CD4-positive, CD25-positive, alpha-beta regulatory T cell (primary cell): ENCODE measurements at places on chromosomes 2 and 18.

GRCh38 chr18:74533666-74534065, 634 bp upstream of the CNDP1 start:
- no peak for DNase-seq

GRCh38 chr2:42804338-42804737, 12.0 kb upstream of the HAAO start:
- DNase-seq, result no peak

DNA sequence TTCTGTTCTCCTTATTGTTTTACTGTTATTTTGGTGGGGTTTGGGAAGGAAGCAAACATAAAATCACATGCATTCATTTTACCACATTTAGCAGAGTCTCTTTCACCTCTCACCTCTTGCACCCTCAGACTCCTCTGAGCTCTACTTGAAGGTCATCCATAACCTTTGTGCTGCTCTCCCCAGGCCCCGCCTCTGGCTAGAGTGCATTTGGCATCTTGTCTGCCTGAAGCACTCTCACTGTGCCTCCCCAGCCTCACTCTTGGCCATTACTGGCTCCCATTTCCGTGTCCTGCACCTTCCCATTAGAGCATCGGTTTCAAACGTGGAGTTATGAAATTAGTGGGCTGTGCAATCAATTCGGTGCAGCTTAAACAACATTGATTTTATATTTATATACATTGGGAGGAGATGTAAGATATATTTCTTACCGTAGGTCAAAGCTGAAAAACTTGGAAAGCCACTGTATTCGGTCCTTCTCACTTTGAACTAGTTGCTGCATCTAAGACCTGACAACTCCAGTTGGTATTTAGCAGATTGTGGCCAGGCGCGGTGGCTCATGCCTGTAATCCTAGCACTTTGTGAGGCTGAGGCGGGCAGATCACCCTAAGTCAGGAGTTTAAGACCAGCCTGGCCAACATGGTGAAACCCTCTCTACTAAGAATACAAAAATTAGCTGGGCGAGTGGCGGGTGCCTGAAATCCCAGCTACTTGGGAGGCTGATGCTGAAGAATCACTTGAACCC, 6.9 kb upstream of the ZFAND2B start:
- no peak for DNase-seq

- DNase-seq, result no peak
These were observed 75.3 kb upstream of the CHN1 start for GRCh38 chr2:175080479-175080878.

DNA sequence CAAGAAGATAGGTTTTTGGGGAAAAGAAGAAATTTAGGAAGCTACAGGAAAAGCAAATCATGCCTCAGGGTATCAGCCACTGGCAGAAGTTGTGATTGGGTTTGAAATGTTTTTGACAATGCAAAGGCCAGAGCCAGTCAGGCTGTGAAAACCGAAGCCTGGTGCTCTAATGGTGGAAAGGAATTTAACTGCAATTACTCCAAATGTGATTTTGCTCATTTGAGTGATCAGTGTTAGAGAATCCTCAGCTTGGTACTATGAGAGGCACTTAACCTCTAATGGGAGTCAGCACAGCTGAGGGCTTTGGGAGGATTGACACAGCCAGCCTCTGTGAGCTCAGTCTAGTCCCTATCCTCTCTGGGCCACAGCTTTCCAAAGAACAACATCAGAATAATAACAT, 176.5 kb downstream of the LRRTM1 start:
- no peak for DNase-seq

DNA sequence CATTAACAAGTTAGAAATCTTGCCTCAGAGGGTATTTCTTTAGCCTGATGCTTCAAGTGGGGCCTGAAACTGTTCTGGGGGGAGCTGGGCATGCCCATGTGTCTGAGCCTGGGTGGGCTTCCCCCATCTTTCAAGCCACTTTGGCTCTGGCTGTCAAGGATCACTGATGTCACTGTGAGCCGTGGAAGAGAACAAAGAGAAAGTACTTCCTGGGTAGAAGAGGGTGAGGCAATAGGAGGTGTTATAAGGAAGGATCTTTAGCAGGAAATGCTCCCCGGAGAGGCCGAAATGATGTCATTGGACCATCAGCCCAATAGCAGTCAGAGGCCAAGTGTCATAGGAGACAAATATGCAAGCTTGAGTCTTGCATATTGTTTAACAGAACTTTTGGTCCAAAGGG, 228.4 kb upstream of the MEX3C start:
- no peak for DNase-seq

DNA sequence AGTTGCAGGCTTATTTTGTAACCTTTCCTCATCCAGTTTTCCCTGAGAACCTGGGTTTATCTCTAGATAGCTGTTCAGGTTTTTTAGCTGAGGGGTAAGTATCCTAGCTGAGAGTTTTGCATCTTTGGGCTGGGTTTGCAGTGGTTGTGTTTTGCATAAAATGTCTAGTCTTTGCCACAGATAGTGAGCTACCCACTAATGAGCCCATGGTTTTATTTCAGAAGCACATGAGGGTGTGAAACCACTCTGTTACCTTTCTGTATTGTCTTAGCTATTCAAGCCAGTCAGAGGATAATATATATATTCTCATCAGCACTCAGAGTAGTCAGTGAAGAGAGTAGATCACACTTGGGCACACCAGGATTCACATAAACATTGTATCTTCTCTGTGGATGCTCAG, 24.6 kb upstream of the TXNDC2 start:
- DNase-seq, result no peak

DNA sequence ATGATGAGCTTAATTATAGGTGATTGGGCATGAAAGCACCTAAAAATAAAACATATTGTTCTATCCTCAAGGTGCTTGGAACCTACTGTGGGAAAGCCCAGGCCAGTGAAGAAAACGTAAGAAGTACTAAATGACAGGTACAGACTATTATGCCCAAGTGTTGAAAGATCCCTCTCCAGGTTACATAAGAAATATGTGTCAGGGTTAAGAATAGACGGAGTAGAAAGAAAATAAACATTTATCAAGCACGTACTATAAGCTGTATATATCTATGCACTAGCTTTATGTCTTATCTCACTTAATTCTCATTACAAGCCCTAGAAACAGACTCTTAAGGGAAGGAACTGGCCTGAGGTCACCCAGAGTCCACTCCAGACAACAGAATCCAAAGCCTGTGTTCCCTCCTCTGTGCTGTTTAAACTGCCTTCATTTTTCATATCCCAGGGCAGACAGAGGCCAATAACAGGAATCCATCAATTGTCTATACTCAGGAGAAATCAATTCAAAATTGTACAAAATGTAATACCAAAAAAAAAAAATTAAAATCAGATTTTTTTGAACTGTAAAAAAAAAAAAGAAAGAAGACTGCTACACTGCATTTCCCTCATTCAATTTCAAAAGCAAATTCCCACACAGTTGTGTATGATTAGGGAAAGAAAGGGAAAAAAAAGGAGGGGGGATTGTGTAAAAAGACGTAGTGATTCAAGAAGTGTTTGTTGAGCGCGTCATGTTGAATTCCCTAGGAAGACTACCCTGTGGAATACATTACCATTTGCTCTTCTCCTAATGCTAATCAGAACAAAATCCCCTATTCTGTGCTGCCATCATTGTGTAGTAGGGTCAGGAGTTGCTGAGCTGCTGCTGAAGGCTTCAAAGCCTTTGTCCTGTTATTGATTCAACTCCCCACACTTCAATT, 156.3 kb downstream of the IRS1 start:
- DNase-seq, result no peak

- no peak for DNase-seq
These were observed 7.4 kb downstream of the THNSL2 start for GRCh38 chr2:88177556-88177955.

DNA sequence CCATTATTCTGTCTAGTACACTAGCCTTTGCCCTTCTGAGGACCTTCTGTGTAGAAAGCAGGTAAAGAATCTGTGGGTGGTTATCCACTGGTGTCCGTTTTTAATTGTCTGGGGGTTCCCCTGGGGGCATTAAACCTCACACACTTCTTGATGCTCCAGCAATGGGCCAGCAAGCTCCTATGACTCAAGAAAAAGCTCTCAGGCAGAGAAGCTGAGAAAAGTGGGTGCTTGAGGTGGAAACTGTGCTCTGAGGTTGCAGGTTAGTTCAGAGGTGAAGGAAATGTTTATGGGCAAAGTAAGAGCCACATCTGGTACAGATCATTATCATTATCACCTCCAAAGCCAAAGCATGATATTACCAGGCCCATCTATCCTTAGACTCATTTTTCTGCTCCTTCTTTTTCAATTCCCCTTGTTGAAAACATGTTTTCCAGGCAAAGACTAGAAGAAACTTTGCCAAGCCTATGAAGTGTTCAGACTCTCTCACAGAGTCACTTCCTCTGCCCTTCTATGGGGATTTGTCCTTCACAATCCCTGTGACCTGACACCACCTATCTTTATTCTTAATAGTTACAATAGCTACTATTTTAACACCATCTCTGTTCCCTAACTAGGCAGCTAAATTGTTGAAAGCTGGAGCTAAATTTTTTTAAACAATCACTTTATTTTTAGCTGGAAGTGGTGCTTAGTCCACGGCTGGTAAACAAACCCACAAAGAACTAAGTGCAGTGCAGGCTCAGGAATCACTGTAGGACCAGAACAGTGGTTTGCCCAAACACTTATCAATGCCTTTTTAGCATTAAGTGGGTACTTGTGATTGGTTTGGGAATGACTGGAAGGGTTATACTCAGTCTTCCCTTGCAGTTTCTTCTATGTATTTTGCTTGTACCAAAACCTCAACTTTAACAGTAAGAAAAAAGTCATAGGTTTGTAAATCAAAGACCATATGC, 512.8 kb upstream of the POU3F3 start:
- no peak for DNase-seq

GRCh38 chr18:59428018-59428417, 69.0 kb upstream of the LMAN1 start:
- no peak for DNase-seq

- DNase-seq, result no peak
These were observed at the start of gene IL1RL1 for GRCh38 chr2:102310964-102311640. IL1RL1 (plus strand) TSS chr2:102311563; CDS start chr2:102338265, 26,702 bp downstream.

DNA sequence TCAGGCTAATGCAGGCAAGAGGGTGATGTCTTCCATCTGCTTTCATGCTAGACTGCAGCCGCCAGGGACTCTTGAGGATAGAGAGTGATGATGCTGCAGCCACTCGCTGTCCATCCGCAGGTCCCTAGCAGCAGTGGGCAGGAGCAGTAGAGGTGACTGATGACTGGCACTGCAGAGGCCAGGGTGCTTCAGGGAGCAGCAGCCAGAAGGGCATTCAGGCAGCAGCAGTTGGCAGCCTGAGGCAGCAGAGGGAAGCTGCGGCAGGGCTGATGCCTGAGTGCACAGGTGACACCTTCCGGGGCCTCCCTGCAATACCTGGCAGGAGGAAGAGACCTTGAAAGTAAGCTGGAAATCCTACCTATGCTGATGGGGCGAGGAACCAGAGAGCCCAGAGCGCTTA, 214.2 kb downstream of the ICOS start:
- DNase-seq, result no peak
